ENCODE measurements at places on chromosomes 2 and 18. TPM values are rescaled to one million over a fixed set of nuclear protein-coding genes. Genes with fewer than 3 reads are reported as not detected.

- DNase-seq: no peak
Observed at GRCh38 chr2:16101196-16101595, 160.8 kb downstream of the MYCN start.

GRCh38 chr2:96856776-96857666, 795 bp downstream of the ANKRD39 start:
- peak; percentile 49 for DNase-seq

DNA sequence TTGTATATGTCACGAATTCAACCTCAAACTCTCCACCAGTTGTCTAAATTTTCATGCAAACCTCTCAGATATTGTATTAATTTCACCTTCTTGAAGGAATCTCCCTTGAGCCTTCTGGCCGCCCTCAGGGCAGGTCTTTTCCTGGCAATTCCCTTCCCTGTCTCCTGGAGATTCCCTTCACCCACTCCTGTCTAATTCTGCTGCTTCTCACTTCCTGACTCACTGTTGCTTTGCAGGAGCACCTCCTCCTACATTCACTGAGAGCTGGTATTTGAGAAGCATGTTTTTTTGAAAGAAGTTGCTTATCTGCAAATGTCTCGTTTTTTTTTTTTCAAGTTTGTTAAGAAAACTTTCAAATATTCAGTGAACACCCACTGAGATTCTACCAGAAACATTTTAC, 79.9 kb upstream of the OTOS start:
- no peak for DNase-seq

DNA sequence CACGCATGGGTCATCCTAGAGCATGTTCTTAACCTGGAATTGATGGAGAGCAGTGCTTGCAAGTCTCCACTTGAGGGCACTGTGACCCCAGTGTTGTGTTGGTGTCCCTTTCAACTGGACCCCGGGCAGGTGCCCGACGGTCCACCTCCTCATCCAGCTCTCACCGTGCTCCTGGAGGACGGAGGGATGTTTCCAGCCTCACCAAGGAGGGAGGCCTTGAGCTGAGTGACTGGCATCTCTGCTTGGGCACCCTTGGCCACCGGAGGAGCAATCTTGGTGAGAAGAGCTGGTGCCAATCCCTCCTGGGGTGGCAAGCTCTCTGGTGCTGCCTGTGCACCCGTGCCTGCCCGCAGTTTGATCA, 45.4 kb upstream of the ASB18 start:
- peak; percentile 13 for DNase-seq

DNA sequence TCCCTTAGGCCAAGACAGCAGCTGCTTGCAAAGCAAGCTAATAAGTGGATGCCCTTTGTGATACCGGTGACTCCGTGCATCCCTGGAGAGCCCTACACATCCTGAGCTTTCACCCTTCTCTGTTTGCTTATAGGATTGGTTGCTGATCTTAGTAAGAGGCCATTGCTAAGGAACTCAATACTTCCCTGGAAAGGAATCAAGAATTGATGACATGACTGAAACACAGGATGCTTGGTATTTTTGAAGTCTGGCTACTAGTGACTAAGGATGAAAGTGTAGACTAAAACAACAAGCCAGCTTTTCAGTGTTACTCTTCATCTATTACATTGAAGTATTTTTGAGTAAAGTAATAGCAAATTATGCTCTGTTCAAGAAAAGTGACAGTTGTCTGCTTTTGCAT, 123.0 kb upstream of the SERPINE2 start:
- peak; percentile 40 for DNase-seq

DNA sequence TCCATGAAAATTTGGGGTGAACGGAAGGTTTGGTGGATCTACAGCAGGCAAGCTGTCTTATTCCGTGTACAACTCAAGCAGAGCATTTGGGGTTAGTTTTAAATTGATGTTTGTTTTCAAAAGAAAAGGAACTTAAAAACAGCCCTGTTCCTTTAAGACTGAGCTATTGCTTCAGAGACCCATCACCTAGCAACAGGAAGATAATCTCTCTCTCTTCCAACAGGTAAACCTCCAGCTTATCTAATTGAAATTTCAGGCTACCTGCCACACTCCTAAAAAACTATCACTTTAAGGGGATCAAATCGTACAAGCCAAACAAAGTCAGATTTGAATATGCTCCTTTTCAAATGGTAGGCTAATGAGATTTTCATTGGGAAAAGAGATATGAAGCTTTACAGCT, 101.8 kb downstream of the RNF152 start:
- DNase-seq: no peak

- DNase-seq: no peak
Observed at GRCh38 chr2:86672027-86672545, 48.0 kb upstream of the RMND5A start.

DNA sequence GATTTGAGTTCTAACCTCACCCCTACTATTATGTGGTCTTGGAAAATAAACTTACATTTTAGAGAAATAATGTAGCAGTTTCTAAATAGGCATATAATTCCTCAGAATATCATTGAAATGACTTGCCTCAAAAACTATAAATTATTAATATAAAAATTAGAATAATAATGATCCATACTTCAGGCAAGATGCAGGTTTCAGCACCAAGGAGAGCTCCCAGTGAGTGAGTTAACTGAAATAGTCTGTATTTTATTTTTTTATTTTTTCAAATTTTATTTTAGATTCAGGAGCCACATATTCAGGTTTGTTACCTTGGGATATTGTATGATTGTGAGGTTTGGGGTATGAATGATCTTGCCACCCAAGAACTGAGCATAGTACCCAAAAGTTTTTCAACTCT, 472.2 kb upstream of the DCC start:
- DNase-seq: peak; percentile 1

- DNase-seq: no peak
Observed at GRCh38 chr2:27121906-27122305, 1.7 kb upstream of the ABHD1 start.

DNA sequence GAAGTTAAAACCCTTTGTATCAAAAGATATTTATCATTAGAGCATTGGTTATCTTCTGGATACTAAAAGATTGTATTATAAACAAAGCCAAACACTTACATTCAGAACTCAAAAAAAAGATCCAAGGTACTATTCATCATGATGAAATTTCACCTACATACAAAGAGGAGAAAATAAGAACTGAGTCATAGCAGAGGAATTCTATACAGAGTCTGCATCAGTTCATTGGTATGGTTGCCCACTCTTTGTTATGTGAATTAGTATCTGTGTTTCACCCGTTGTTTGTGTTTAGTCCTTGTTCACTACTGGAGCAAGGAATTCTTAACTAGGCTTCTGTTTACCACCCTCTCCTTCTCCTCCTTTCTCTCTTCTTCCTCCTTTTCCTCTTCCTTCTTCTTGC, 157.9 kb downstream of the LNPK start:
- DNase-seq: peak; percentile 35

- no peak for DNase-seq
Observed at GRCh38 chr18:13520306-13520705, 206.1 kb downstream of the FAM210A start.

- DNase-seq: peak; percentile 30
Observed at GRCh38 chr2:136384531-136385303, 266.8 kb upstream of the CXCR4 start.

DNA sequence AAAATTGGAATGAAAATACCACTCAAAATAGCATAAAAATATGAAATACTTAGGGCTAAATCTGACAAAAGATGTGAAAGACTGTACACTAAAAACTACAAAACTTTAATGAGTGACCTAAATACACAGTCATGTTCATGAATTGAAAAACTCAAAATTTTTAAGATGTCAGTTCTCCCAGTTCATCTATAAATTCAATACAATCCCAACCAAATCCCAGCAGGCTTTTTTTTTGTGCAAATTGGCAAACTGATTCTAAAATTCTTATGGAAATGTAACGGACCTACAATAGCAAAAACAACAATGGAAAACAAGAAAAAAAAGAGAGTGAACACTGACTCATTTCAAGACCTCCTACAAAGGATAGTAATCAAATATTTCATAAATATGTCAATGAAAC, 4.4 kb upstream of the USP40 start:
- DNase-seq: no peak

DNA sequence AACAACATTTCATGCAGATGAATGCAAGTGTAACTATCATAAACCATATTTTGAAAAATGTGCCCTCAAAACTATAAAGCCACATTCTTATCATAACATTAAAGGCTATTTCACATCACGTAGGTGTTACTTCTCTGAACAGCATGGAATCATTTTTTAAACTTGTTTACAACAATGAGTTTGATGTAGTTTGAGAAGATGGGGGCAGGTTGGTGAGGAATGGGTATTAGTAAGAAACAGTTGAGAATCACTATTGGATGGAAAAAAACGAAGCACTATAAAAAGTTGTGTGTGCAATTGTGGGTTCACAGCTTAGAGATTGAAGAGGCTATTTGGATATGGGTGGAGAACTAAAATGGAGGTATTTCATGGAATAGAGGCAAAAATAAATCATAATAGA, 569.1 kb downstream of the ARHGAP15 start:
- DNase-seq: no peak

DNA sequence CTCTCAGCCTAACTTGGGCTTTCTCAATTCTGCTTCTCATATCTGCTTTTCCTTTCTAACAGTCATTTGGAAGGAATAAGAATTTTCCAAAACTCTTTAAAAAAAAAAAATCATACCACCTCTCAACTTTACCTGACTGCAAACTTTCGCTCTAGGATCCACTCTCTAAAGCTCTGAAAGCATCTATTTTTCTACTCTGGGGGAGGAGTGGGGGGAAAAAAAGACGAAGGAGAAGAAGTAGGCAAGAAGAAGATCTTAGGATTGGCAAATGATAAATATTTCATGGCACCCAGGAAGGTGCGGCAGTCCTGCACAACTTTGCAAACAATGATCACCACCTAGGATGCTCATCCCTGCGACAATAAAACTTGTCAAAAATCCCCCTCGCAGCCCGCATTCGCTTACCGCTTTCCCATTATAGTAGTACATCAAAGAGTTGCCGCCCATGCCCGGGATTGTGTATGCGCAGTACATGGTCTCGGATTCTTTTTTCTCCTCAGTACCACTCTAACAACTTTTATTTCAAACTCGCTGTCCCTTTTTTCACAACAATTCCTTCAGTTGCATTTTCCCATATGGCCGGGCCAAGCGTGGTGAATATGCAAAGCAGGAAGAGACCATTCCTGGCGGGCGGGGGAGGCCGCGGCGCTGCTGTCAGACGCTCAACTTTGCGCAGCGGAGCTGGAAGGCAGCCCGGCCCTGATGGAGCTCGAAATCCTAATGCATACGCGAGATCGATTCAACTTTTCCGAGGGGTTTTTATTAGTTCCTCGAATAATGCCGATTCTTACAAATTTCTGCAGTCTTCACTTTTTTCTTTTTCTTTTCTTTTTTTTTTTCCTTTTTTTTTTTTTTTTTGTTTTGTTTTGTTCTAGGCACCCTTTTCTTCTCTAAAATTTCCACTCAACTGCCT, 266.5 kb downstream of the TCF4 start:
- peak; percentile 93 for DNase-seq

DNA sequence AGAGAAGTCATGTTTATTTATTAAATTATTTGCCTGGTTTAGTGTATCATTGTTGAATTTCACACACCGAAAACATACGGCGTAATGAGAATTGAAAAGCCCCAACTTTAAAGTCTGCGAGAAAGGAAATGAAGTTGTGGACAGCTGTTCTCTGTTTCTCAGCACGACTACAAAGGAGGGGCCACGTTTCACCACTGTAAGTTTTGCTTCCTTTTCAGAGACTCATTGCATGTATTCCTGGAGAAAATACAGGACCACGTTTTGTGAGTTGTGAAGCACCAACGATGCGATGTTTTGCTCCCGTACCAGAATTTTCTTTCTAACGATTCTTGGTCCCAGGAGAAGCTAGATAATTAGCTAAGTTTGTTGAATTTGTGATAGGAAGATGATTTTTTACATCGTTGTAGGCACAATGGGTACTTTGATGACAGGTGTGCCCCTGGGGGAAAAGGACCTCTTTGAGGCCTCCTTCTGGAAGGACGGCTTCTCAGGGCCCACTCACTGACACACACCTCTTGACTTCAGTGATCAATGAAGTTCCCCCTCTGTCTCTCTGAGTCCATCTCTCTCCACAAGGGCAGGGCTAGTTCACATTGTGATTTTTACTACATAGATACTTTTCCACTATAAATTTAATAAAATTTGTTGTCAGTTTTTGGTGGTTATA, 23.7 kb upstream of the ACKR3 start:
- DNase-seq: no peak

DNA sequence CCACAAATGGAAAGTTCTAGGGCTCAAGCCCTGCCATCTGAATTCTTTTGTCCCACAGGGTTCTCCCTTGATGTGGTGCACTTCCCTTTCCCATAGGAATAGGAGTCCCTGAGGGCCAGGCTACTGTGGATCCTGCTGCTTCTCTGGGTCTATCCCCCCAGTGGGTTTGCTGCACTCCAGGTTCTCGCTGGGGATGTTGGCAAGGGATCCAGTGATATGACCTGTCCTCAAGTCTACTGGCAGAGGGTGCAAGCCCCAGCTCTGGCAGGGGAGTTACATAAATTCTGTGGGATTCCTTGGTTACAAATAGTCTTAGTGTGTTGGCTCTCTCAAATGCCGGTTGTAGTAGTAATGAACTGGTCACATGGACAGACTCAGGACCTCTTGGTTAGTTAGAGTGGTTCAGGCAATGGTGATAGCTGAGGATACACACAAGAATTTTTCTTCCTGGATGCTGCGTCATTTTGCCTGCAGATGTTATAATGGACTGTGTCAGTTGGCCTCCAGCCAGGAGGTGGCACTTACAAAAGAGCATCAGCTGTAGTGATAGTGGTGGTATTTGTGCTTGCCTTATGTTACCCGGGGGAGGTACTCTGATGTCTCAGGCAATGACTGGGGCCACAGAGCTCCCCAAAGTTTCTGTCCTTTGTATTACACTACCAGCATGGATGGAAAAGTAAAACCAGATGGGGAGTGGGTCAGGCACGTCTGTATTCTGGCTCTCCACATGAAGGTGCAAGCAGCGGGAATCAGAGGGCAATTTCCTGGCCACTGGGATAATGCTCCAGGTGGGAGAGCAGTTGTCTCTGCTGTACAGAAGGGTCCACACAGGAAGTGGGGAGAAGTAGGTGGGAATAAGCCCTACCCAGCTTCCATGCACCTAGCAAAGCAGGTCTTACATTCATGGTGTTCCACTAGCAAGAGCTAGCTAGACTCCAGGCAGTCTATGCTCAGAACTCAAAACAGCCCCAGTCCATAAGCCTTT, 267.9 kb downstream of the SOX11 start:
- DNase-seq: no peak

DNA sequence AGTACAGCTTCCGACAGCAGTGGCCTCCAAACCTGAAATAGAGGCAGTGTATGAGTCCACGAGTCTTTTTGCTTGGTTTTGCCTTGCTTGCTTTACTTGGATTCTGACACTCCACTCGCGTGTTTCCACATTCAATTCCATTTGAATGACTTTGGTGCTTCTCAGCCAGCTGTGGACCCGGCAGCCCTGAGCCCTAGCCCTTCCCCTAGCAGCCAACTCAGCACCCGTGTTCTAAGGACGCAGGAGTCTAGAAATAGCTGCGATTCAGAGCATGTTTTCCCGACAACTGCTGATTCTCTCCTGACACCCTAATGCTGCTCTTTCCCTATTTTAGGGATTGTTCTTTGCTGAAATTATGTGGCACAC, 20.6 kb downstream of the LRRFIP1 start:
- DNase-seq: no peak

Gene COL3A1
- 33.6 TPM for total RNA-seq

Gene SULT1C4
- total RNA-seq: not detected

Gene IL1R1
- 27.2 TPM for total RNA-seq

Gene BOLA3
- total RNA-seq: 195 TPM

Gene IL37
- 0.36 TPM for total RNA-seq

Gene IL36G
- total RNA-seq: 0.24 TPM

Gene CRYBA2
- 0.20 TPM for total RNA-seq
